Smooth muscle cell of bladder (primary cell): ENCODE measurements at places on chromosomes 2 and 18. TPM values are rescaled to one million over a fixed set of nuclear protein-coding genes. Genes with fewer than 3 reads are reported as not detected.

Gene DUSP19
- total RNA-seq: 3.4 and 3.8 TPM in 2 replicates

Gene ATIC
- total RNA-seq: 21.0 and 21.2 TPM in 2 replicates

Gene ABCG8
- not detected in 2 replicates for total RNA-seq

Gene TTC31
- total RNA-seq: 6.7 and 7.0 TPM in 2 replicates

Gene ALK
- under 0.01 TPM in 2 replicates for total RNA-seq
